ENCODE measurements at places on chromosomes 7 and 10.

- DNase-seq, result no peak
Measured at GRCh38 chr10:114363745-114364454, 40.4 kb downstream of the AFAP1L2 start.

DNA sequence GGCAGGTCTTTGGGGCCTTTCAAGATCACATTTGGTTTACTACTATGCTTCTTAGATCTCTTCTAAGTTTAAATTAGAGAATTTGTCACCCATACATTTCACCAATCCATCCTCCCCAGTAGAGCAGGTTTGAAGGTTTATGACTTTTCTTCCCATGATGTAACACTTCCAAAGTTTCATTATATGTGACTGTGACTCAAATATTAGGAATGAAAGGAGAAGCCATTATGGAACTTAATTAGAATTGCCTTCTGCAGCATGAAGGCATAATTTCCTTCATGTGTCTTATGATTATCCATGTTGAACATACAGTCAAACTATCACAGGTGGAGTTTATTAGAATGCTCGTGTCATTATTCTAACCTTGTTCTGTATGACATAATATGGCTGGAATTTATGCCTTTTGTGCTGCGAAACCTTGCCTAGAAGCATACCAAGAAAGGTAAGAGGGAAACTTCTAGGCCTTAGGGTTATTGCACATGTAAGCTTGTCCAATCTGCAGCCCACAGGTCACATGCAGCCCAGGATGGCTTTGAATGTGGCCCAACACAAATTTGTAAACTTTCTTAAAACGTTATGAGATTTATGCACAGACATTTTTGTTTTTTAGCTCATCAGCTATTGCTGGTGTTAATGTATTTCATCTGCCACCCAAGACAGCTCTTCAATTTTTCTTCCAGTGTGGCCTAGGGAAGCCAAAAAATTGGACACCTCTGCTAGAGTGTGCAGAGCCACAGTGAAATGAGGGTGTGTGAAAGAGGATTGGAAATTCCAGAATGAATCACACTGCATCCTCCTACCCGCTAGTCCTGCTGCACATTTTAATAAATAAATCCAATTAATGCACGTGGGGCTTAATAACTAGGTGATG, 133.6 kb downstream of the TMEM26 start:
- DNase-seq, result no peak

DNA sequence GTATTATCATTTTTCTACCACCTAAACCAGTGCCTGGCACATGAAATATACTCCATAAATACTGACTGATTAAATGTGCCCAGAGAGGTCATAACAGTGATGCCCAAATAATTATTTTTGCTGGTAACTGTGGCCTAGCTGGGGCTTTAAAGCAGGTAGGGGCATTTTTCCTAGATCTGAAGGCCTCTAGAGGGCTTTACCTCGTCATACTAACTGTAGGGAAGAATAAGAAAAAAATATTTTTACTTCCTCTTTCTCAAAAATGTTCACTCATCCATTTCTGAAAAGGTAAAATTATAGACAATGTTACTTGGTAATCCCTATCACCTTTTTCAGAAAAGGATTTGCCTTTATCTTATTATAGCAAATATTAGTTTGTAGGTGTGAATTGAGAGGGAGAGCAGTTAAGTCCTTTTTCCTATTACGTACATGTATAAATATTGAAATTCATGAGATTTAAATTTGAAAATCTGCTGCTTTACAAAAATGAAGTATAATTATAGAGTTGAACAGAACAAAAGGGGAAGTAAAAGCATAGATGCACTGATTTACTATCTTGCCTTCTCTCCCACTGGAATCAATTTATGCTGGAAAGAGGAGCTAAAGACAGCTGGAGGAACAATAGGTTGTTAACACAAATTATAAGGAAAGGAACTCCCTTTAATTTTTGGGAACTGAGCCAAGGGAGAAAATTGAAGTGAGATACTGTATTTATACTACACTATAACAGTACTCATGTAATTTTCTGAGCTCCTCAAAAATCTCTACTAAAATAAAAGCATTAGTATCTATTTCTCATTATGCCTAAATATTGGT, 71.5 kb upstream of the NOBOX start:
- DNase-seq, result no peak

DNA sequence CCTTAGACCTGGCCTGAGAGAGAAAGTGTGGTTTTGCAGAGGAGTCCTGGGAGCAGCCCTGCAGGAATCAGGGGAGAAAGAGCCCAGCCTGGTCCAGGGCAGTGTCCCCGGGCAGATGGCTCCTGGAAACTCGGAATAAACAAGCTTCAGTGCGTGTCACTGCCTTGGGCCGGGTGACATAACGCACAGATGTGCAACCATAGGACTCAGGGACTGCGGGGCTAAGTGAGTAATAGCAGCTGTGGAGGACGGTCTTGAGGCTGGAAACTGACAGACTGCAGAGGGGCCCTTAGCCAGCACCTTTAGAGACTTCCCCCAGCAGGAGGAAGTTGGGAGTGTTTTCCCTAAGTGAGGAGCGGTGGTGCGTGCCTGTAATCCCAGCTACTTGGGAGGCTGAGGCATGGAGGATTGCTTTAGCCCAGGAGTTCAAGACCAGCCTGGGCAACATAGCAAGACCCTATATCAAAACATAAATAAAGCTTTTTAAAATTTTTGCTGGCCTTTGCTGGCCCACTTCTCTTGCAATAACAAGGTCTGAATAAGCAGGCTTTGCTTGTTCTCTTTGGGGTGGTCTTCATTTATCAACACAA, 5.3 kb upstream of the CLIP2 start:
- no peak for DNase-seq

DNA sequence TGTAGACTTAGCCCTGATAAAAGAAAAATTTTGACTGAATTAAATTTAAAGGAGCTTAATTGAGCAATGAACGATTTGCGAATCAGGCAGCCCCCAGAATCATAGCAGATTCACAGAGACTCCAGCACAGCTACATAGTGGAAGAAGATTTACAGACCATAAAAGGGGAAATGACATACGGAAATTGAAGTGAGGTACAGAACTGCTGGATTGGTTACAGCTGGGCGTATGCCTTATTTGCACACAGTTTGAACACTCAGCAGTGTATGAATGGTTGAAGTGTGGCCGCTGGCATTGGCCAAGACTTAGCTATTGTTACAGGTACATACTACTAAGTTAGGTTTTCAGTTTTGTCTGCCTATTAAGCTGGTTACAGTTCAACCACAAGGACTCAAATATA, 433.5 kb upstream of the CELF2 start:
- DNase-seq, result no peak

GRCh38 chr10:32971536-32972091, 13.6 kb upstream of the ITGB1 start:
- no peak for DNase-seq

Measured in activated naive CD8-positive, alpha-beta T cell treated with anti-CD3 and anti-CD28 coated beads, Interleukin-2, amount 50 U/mL, for 16 hours (primary cell).